GM06990 (cell line): ENCODE measurements at places on chromosomes 11 and 22.

GRCh38 chr11:73972620-73973449, 9.8 kb downstream of the UCP2 start:
- no peak for DNase-seq

- peak; percentile 43 for DNase-seq
Measured at GRCh38 chr11:64447831-64448598, 89.1 kb downstream of the RPS6KA4 start.

GRCh38 chr22:47052236-47053012, 290.0 kb downstream of the TBC1D22A start:
- DNase-seq, result no peak

- peak; percentile 12 for DNase-seq
Measured at GRCh38 chr11:11370255-11370961, 17.4 kb upstream of the CSNK2A3 start.

DNA sequence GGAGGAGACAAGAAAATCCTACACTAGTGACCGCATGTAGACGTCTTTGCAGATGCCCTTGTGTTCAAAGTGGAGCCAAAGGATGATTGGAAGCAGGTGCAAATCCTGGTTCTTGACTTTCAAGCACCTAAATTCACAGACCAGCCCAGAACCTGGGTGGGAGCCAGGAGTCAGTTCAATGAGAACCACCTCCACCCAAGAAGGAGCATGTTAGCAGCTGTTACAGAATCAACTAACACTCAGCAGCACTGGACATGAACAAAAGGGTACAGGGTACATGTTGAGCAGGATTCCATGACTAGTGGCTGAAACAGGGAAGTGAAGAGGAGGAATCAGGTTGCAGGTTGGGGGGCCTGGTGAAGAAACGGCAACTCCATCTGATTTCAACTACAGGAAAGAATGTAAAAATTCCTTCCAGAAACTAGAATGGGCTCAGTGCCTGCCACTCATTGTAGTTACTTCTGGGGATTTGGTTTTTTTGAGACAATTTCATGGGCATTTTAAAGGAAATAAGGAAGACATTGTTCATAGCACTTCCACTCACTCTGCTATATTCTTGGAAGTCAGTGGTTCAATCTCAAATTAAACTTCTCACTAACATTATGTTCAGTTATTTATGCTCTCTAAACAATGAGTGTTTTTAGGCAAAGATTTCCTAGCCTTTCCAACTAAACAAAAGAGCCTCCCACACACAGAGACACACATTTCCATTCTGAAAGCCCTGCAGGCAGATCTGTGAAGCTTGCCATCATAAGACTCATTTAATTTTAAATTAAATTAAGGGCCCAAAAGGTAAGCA, 173.3 kb downstream of the CADM1 start:
- no peak for DNase-seq

DNA sequence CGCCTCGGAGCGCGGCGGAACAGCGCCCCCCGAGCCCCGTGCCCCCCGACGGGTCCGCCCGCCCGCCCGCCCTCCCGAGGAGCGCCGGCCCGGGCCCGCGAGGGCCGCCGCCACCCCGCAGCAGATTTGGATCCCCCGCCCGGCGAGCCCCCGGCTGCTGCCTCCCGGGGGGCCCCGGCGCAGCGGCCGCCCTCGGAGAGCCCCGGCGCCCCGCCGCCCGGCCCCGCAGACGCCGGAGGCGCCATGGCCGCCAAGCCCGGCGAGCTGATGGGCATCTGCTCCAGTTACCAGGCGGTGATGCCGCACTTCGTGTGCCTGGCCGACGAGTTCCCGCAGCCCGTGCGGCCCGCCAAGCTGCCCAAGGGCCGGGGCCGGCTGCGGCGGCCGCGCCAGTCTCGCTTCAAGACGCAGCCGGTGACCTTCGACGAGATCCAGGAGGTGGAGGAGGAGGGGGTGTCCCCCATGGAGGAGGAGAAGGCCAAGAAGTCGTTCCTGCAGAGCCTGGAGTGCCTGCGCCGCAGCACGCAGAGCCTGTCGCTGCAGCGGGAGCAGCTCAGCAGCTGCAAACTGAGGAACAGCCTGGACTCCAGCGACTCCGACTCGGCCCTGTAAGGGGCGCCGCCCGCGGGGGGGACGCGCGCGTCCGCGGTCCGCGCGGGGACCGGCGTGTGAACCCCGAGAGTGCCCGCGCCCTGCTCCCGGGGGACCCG, 380 bp downstream of the C11orf96 start:
- DNase-seq, result peak; percentile 30

- no peak for DNase-seq
Measured at GRCh38 chr22:23403720-23404688, 176.1 kb downstream of the IGLL1 start.

DNA sequence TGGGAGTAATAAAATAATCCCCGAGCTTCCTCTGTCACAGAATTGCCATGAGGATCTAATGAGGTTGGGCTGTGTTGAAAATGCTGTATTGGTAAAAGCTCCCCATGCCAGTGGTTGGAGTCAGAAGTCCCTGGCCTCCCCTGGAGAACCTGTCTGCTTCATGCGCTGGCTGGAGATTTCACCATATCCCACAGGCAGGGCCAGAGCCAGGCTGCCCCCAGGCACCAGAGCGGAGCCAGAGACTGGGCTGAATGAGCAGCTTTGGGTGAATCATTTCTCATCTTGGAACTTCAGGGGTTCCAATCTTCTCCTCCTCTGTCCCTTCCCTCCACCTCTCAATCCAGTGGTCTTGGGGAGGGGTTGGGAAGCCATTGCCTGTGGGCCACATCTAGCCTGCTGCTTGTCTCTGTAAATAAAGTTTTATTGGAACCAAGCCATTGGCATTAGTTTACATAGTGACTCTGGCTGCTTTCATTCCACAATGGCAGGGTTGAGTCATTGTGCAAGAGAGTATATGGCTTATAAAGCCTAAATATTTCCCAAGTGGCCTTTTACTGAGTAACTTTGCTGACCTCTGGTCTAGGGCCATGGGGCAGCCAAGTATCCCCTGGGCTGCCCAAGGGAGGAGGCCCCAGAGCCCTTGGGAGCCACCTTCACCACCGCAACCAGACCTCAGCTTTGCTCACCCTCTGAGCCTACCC, 35.2 kb downstream of the LRRC10B start:
- DNase-seq, result no peak

DNA sequence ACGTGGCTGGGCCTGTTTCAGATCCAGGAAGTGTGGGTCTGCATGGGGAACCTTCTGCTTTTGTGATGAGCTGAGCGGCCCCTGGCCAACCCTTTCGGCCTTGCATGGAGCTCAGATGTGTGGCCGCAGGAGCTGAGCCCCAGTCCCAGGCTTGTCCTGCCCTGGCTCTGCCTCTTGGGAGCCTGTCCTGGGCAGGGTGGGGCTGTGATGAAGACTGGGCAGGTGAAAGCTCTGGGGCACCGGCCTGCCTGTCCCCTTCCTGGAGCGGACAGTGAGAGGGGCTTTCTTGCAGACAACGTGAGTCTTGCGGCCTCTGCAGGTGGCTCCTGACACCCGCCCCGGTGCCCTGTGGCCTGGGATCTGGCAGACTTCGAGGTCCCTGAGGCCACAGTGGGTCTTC, 1296.6 kb downstream of the BRD1 start:
- no peak for DNase-seq

GRCh38 chr11:2768471-2769408, 68.9 kb upstream of the KCNQ1OT1 start:
- DNase-seq, result no peak

GRCh38 chr11:91394727-91395414, 829.7 kb upstream of the FAT3 start:
- DNase-seq, result no peak

DNA sequence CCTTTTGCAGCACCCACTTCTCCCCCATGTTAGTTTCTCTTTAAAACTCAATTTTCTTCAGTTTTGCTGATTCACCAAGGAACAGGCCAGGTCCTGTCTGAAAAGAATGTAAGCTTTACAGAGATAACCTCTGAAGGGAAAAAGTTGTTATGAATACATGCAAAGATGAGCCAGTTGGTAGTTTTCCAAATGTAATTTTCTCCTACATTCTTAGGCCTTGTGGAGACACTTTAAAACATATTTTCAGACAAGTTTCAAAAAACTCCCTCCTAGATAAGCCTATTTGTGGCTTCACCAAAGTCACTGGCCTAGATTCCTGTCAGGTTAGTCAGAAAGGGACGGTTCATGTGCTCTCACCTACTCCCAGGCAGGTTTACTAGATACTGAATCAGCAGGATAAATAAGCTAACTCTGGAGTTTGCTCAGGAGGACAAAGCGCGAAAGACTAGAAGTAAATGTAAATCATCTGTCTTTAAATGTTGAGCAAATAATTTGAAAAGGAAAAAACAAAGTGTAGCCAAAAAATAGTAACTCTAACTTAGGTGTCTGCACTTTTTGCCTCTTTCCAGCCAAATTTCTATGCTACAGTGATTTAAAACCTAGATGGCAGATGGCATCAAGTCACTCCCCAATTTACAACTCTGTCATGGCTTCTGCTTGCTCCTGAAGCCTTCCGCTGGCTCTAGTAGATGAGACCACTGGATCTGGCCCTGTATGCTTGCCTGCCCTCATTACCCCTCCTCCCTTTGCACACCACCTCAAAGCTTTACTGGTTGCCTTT, 4.9 kb upstream of the ATP6V1E1 start:
- no peak for DNase-seq

- DNase-seq, result no peak
Measured at GRCh38 chr11:117837791-117838190, 13.2 kb upstream of the FXYD2 start.
